ENCODE measurements at places on chromosomes 16 and 17. TPM values are rescaled to one million over a fixed set of nuclear protein-coding genes. Genes with fewer than 3 reads are reported as not detected.

TBC1D3K gene
- not detected for total RNA-seq

ABCC6 gene
- 3.1 TPM for total RNA-seq

RAD51C gene
- 16.6 TPM for total RNA-seq

NOD2 gene
- 17.2 TPM for total RNA-seq

PABPN1L gene
- not detected for total RNA-seq

GUCY2D gene
- not detected for total RNA-seq

TMEM92 gene
- total RNA-seq, result not detected

SLC16A13 gene
- total RNA-seq, result 0.74 TPM

NECAB2 gene
- not detected for total RNA-seq

DNA sequence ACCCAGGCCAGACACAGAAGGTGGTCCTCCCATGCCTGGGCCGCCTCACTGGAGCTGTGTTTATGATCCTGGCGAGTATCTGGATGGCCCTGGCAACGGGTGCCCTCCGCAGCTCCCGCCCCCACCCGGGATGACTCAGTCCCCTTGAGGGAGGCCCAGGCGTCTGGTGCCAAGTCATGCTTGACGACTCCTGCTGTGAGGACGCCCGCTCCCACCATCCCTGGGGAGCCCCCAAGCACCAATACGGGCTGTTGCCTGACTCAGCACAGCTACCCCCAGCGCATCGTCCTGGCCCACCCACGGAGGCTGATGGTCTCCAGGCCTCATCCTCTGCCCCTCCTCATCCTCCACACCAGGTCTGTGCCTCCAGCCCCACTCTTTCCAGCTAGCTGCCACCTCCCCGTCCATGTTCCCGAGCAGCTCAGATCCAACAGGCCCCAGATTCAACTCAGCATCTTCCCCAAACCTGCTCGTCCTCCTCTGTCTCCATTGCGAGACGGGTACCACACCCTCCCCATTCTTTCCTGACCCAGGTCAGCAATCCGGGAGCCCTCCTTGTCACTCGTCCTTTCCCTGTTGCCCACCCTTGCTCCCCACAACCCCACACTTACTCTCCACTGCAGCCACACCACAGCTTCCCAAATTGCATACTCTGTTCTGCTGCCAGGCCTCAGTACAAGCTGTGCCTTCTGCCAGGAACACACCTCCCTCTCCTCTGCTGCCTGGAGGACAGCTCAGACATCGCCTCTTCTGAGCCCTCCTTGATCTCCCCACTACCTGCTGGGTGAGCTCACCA is 2.6 kb downstream of the CAMKK1 start:
- peak; percentile 81 for DNase-seq

GRCh38 chr16:87304951-87305350 is 12.2 kb downstream of the C16orf95 start:
- no peak for DNase-seq

- DNase-seq, result no peak
Observed at GRCh38 chr16:72815348-72816318, 232.3 kb downstream of the ZFHX3 start.

- no peak for DNase-seq
Observed at GRCh38 chr17:41987642-41988041, 21.0 kb downstream of the CNP start.

- DNase-seq, result no peak
Observed at GRCh38 chr17:5864741-5865657, 205.2 kb upstream of the WSCD1 start.

DNA sequence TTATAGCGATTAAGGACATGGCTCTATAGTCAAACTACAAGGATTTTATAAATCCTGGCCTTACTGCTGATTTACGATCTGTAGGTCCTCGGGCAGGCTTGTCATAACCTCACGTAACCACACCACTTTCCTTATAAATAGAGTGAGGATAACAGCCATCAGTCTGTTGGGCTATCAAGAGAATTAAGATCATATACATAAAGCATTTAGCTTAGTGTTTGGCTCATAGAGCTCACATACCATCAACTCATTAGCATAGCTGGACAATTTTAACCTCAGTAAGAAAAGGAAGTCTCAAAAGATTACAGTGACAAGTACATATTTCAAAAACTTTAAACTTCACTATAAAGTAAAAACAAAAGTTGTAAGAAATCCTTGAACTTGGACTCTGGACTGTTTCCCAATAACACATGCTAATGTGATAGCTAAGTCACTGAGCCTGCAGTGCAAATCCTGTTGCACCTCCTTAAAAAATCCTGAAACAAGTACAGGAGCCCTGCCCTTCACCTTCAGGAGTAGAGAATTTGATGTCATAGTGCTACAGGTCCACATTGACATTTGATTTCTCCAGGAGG is 20.8 kb upstream of the CLEC3A start:
- DNase-seq, result no peak

DNA sequence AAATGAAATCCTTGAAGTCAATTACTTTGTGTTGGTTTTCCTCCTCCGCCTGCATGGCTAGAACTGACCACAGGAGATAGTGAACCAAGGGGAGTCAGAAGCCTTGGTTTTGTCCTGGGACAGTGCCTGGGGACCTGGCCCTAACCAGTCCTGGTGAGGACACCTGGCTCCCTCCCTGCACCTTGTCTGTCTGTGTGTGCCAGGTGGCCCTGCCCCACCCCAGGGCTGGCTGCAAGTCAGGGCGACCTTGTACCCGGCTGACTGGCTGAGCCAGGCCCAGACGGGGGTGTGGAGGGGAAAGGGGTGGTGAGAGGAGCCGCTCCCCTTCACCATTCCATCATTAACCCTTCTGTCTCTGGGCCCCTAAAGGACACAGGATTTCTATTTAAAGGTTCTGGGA is 3.4 kb downstream of the RAPGEFL1 start:
- no peak for DNase-seq

- DNase-seq, result no peak
Observed at GRCh38 chr17:28635506-28635905, 9.5 kb downstream of the BLTP2 start.

- no peak for DNase-seq
Observed at GRCh38 chr16:31113121-31114120, 4.0 kb upstream of the KAT8 start.

GRCh38 chr17:66964930-66965800 is 658 bp downstream of the CACNG4 start:
- no peak for DNase-seq

Measured in omental fat pad (tissue), 4 donors.